Naive thymus-derived CD8-positive, alpha-beta T cell (primary cell): ENCODE measurements at places on chromosomes 13 and 19. TPM values are rescaled to one million over a fixed set of nuclear protein-coding genes. Genes with fewer than 3 reads are reported as not detected.

HIPK4 gene
- polyA plus RNA-seq: not detected

PALM gene
- polyA plus RNA-seq: not detected

GRCh38 chr13:103952183-103952582, 886.0 kb upstream of the SLC10A2 start:
- no peak for DNase-seq

TYROBP gene
- 72.6 TPM for polyA plus RNA-seq

FFAR2 gene
- not detected for polyA plus RNA-seq

DNA sequence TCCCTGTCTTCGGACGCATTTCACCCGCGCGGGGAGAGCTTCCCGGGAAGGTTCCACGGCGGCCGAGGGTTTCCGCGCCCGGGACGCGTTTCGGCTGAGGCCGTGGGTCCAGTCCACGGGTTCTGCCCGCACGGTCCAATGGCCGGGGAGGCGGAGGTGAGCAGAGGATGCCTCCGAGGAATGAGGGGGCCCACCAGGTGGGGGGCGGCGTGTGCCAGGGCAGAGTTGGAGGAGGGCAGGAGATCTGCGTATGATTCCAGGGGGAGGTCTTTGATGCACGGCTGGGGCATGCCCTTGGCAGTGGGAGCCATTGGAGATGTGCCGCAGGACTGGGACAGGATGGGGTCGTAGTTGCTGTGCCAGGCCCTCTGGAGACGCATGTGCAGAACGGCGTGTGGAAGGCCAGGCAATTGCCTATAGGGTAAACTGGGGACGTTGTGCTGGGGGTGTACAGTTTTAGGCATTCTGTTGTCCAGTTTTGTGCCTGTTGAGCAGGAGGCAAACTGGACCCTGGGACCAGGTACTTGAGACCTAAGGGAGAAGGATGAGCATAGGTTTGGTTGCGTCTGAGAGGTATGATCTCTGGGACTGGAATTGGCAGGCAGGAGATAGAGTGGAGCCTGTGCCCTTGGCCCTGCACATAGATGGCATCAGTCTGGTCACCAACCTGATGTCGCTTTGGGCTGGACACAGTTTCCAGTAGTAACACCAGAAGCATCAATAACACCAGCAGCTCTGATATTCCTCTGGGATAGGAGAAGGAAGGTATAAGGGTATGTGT, 751 bp downstream of the ZNF584 start:
- DNase-seq: no peak

DNA sequence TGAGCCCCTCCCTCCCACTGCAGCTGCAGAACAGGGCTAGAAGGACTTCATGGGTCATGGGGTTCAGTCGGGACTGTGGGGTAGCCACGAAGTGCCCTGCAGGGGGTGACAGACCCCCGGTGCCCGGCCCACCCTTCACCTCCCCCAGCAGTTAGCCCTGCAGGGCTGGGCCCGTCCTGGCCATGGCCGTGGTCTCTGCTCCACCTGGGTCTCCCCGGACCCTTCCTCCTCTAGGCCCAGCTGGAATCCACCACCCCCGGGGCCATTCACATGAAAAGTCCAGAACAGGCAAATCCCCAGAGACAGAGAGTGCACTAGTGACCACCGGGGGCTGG, 17.3 kb downstream of the MKNK2 start:
- no peak for DNase-seq

DNA sequence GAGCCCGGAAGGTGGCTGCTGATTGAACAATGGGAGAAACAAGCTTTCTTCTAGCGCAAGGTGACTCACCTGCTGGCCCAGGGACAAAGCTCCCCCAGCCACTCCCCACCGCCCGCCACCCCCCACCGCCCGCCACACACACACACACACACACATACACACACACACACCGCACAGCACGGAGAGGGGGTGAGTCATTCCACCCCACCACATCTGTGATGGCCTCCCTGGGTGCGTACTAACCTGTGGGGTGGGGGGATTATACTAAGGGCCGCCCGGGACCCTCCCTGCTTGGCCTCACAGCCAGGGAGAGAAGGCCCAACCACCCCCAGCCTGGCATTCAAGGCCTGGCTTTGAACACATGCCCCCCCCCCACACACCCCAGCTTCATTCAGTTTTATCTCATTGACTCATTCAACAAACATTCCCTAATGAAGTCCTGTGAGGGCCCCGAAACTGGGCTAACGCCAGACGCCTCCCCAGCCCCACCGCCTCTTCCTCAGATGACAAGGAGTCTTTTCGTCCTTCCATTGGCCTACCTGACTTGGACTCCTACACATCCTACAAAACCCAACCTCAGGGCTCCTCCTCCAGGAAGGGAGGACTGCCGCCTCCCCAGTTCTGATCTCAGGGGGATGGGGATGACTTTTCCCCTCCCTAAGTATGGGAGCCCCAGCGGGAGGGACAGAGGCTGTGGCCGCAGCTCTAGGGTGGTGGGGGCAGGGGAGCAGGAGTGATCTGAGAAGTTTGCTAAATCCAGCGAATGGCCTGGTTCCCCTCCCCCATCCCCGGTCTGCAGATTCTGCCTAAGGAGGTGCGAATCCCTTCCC, 5.8 kb upstream of the ONECUT3 start:
- peak; percentile 47 for DNase-seq

XAB2 gene
- polyA plus RNA-seq: 9.9 TPM

- no peak for DNase-seq
Observed at GRCh38 chr13:46313432-46314257, 73.4 kb downstream of the RUBCNL start.

DNA sequence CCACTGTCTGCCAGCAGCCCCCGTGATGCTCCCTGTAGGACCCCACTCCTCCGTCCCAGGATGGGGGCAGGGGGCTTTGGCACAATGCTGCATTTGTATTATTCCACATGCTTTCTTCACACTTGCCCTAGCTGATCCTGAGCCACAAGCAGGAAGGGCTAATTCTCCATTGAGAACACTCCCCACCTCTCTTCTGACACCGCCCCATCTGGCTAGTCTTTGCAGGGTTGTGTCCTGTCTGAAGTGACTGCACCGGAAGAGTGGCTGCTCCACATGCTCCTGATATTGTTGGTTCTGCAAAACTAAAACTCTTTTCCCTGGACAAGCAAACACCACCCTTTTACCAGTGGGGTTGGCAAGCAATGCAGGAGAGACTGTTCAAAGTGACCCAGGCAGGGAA, 18.0 kb downstream of the ZNF574 start:
- no peak for DNase-seq

- DNase-seq: no peak
Observed at GRCh38 chr13:30870049-30870884, 35.8 kb upstream of the MEDAG start.

IFNL1 gene
- polyA plus RNA-seq: not detected

CYP4F3 gene
- not detected for polyA plus RNA-seq

NLRP5 gene
- polyA plus RNA-seq: not detected

DNA sequence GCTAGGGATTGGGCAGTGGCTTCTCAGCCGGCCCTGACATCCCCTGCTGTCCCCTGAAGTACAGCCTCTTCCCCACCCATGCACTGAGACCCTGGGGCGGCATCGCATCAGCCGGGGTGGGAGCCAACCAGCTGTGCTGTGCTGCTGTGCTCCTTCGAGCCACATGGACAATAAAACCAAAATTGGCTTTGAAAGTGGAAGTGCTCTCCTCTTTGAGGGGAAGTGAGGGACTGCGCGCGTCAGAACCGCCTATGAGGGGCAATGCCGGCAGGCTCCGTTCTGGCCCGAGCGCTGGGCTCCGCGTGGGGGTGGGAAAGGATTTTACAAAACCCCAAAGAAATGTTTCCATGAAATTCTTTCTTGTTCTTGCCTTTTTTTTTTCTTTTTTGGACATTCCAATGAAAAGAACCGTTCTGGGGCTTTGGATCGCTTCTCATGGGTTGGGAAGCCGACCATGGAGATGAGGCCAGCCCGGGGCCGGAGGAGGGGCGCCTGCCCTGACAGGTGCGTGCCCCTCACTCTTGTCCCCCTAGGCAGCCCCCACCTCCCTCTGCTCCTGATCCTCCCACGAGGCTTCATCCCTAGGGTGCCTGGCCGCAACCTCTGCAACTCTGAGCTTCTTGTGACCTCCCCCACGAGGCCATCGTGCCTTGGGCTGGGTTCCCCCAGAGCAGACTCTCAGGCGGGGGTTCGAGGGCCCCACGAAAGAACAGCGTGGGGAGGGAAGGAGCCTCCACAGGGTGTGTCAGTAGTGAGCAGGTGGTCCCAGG, 22.6 kb downstream of the KLHL26 start:
- no peak for DNase-seq

LILRB2 gene
- not detected for polyA plus RNA-seq

DNA sequence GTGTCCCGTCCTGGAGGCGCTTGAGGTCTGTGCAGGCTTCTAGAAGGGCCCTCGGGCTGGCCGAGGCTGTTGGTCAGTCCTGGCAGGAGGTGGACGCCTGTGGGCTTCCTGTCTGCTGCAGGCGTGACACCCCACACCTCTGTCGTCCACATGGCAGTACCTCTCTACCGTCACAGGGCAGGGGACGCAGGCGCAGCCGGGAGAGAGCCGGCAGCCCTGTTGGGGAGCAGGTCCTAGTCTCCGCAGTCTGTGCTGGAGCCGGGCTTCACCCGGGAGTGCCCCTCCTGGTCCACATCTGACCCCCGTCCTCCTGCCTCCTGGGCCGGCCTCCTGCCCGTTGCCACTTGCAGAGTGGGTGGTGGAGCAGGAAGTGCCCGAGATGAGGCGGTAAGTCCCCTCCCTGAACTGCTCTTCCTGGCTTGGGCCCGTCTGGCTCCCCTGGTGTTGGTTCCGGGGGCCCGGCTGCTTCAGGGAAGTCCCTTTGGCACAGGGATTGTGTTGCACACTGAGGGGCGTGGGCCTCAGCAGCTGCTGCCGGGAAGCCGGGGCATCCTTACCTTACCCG, 106.0 kb downstream of the KDM4B start:
- peak; percentile 10 for DNase-seq

DNA sequence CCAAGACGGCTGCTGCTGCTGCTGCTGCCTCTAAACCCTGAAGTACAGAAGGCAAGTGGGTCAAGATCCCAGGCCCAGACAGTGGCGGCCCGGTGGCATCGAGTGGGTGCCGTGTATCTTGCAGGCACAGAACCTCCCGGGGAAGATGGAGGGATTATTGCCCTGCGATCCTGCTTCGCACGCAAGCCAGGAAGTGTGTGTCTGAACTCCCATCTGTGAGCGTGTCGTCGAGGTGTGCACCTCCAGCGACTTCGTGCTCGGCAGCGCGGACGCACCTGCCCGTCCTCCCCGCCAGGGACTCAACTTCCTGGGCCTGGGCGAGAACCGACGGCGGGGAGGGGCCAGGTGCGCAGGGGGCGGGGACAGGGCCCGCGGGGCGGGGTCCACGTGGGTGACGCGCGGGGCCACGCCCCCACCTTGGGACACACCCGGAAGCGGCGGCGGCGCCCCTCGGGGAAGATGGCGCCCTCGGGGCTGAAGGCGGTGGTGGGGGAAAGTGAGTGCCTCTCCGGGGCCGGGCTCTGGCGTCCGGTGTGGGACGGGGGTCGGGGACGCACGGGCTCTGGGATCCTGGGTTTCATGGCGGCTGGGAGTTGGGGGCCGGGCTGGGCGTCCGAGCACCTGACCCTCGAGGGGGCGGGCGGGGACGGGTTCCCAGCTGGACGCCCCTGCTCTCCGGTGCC, at the start of gene STXBP2:
Gene STXBP2 (plus strand): TSS at position 420 of the 683 bp plus-strand sequence. CDS start 40 bp downstream, at position 460.
- peak; percentile 94 for DNase-seq

- no peak for DNase-seq
Observed at GRCh38 chr13:74869846-74870245, 612.1 kb downstream of the TBC1D4 start.

DNA sequence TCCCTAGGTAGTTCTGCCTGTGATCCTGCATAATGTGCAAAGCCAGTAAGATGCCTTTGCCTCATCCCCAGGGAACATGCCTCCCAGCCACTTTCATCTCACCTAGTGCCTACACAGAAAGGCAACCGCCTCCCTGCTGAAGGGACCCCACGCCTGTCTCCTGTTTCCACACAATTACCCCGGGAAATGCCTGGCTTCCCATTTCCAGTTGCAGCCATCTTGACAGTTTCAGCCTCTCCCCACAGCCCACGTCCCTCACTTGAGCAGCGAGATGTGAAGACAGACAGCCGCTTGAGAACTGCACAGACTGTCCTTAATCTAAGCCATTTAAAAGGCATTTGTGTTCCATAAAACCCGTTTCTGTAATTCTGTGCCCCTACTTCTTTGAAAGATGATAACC, 4.7 kb upstream of the UQCRFS1 start:
- DNase-seq: no peak

FAM216B gene
- polyA plus RNA-seq: not detected

ZNF225 gene
- polyA plus RNA-seq: 3.1 TPM

- no peak for DNase-seq
Observed at GRCh38 chr19:41688098-41688497, at the start of gene CEACAM7. TSS of gene CEACAM7 (minus strand) at chr19:41688270. CDS start at chr19:41688165, 105 bp downstream.

DNA sequence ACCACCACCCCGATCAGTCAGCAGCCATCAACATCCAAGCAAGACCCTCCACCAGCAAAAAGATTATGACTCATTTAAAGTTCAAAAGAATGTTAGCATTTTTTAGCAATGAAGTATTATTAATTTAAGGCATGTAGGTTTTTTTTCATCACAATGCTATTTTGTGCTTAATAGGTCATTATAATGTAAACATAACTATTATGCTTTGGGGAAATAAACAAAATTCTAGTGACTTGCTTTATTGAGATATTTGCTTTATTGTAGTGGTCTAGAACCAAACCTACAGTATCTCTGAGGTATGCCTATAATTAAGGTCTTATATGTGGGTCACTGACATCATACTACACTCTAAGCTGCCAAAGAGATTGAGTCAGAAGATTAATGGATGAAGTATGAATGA, 20.0 kb downstream of the KLF12 start:
- DNase-seq: no peak

CCDC97 gene
- polyA plus RNA-seq: 15.6 TPM

CPT1C gene
- 0.19 TPM for polyA plus RNA-seq

UGGT2 gene
- polyA plus RNA-seq: not detected

F10 gene
- polyA plus RNA-seq: not detected

CCNA1 gene
- not detected for polyA plus RNA-seq

DNA sequence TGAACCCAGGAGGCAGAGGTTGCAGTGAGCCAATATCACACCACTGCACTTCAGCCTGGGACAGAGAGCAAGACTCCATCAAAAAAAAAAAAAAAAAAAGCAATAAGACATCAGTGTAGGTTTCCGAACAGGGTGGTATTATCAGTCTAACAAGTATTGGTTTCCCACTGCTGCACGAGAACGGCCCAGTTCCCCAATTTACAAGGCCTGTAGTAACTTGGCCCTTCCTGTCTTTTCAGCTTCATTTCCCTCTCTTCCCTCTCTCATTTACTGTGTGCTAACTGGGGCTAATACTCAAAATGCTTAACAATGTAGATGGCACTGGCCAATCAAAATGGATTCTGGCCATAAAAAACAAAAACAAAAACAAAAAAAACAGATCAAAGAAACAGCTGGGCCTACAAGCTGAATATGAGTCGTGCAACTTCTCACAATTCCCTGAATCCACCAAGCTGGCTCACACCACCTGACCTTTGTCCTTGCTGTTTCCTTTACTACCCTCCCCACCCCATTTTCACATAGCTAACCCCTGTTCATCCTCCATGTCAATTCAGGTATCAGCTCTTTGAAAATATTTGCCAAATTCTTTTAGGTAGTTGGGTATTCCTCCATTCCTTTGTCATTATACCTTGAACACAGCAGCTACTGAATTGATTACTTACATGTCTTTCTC, 2.4 kb downstream of the TEX101 start:
- no peak for DNase-seq

GRCh38 chr19:9075064-9075949, 11.6 kb upstream of the OR1M1 start:
- no peak for DNase-seq

- DNase-seq: no peak
Observed at GRCh38 chr13:28650284-28650683, 8.6 kb upstream of the POMP start.

JSRP1 gene
- 1.3 TPM for polyA plus RNA-seq

- DNase-seq: no peak
Observed at GRCh38 chr13:76223999-76224398, 587.9 kb downstream of the LMO7 start.
